ENCODE measurements at places on chromosomes 4 and X.

GRCh38 chr4:78423790-78424189 lies 127.8 kb upstream of the ANXA3 start:
- no peak for DNase-seq

GRCh38 chrX:96540111-96540631 lies 144.5 kb upstream of the DIAPH2 start:
- no peak for DNase-seq

DNA sequence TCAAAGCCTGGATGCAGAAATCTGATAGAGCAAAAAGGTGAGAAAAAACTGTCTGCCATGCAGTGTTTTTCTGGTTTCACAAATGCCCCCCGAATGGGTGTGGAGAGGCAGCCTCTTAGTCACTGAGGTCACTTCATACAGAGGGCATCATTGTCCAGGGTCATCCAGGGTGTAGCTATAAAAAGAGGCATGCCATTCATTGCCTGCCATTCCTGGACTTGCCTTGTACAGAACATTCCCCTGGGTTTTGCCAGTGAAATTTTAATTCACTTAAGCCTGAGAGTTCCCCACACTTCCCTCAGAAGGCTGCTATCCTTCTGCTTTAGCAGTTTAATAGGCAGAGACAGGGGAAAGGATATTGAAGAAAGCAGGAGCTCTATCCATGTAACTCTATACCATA lies 230.3 kb downstream of the UNC5C start:
- DNase-seq = no peak

DNA sequence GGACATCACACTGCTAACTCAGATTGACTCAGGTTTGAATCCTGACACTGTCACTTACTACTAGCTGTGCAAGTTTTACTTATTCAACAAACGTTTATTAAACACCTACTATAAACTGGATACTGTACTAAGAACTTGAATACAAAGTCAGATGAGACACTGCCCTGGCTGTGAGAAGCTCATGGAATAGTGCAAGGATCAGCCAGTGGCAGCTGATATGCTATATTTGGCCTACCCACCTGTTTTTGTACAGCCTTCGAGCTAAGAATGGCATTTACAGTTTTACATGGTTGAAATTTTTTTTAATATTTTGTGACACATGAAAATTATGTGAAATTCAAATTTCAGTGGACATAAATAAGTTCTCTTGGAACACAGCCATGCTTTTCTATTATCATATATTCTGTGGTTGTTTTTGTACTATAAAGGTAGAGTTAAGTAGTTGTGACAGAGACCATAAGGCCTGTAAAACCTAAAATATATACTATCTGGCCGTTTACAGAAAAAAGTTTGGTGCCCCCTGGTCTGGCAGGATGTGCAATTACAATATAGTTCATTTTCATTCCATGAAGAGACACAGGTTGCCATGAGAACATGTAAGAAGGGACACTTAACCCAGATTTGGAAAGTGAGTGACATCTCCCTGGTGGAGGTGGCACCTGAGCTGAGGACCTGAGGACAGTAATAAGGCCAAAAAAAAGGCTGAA lies 3.4 kb upstream of the SEC24D start:
- no peak for DNase-seq

GRCh38 chr4:6404611-6405396 lies 67.6 kb downstream of the PPP2R2C start:
- DNase-seq = no peak

DNA sequence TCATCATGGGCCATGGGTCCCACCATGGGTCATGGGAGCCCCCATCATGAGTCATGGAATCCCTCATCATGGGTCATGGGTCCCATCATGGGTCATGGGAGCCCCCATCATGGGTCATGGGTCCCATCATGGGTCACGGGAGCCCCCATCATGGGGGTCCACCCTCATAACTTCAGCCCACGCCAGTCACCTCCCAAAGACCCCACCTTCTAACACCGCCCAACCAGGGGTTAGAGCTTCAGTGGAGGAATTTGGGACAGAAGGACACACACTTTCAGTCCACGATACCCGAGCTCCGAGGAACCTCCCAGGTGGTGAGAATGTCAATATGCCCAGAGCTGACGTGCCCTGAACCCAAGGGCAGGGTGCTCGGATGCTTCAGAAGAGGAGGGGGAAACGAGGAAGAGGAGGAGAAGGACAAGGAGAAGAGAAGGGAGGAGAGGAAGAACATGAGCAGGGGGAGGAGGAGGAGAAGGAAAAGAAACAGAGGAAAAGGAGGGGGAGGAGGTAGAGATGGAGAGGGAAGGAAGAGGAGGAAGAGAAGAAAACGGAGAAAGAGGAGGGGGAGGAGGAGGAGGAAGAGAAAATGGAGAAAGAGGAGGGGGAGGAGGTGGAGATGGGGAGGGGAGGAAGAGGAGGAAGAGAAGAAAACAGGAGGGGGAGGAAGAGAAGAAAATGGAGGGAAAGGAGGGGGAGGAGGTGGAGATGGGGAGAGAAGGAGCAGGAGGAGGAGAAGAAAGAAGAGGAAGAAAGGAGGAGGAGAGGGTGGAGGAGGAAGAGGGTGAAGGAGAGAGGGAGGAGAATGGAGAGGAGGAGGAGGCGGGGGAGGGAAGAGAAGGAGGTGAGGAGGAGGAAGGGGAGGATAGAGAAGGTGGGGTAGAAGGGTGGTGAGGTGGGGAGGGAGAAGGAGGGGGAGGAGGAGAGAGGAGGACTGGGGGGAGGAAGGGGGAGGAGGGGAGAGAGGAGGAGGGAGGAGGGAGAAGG lies 17.7 kb downstream of the IL3RA start:
- DNase-seq = no peak

- no peak for DNase-seq
Measured at GRCh38 chrX:153578200-153578835, 20.6 kb downstream of the CCNQ start.

All from B cell (primary cell).